ENCODE measurements at places on chromosomes 5 and 9. TPM values are rescaled to one million over a fixed set of nuclear protein-coding genes. Genes with fewer than 3 reads are reported as not detected.
A peak's percentile ranks its signal among the peaks of the same experiment; 100 is the strongest.

- no peak for DNase-seq
Measured at GRCh38 chr5:15254607-15255006, 245.4 kb upstream of the FBXL7 start.

- no peak for DNase-seq
Measured at GRCh38 chr5:99349787-99350186, 421.0 kb upstream of the CHD1 start.

DNA sequence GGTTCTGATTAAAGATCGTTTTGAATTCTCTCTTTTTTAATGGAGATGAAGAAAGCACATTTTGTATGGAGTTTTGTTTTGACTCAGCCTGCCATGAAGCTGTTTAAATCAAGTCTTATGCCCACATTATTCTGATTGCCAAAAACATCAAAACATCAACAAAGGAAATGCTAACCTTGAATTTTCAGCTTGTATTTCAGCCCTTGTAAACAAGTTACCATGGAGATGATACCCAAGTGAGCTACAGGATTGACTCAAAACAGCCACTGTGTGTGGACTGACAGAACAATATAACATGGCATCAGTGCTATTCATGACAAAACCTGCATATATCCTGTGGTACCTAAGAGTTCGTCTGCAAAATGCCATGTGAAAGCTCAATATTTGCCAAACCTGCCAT lies 1581.0 kb downstream of the MAT2B start:
- DNase-seq = no peak

The NRARP gene
- total RNA-seq = 21.5 TPM

The BARHL1 gene
- not detected for total RNA-seq

The DDX31 gene
- 17.4 TPM for total RNA-seq

- DNase-seq = no peak
Measured at GRCh38 chr5:61018062-61018461, 73.1 kb downstream of the NDUFAF2 start.

DNA sequence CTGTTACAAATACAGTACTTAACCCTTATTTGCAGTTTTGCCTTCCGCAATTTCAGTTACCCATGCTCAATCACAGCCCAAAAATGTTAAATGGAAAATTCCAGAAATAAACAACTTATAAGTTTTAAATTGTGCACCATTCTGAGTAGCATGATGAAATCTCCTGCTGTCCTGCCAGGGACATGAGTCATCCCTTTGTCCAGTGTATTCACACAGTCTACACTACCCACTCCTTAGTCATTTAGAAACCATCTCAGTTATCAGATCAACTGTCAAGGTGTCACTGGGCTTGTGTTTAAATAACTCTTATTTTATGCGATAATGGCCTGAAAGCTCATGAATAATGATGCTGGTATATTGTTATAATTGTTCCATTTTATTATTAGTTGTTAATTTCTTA lies 95.8 kb downstream of the PLCXD3 start:
- DNase-seq = no peak

- DNase-seq = peak; percentile 43
Measured at GRCh38 chr9:133946840-133947486, 45.2 kb downstream of the VAV2 start.

- DNase-seq = no peak
Measured at GRCh38 chr5:8320244-8320643, 451.3 kb downstream of the MTRR start.

GRCh38 chr5:103224118-103224893 lies 34.3 kb upstream of the MACIR start:
- no peak for DNase-seq

DNA sequence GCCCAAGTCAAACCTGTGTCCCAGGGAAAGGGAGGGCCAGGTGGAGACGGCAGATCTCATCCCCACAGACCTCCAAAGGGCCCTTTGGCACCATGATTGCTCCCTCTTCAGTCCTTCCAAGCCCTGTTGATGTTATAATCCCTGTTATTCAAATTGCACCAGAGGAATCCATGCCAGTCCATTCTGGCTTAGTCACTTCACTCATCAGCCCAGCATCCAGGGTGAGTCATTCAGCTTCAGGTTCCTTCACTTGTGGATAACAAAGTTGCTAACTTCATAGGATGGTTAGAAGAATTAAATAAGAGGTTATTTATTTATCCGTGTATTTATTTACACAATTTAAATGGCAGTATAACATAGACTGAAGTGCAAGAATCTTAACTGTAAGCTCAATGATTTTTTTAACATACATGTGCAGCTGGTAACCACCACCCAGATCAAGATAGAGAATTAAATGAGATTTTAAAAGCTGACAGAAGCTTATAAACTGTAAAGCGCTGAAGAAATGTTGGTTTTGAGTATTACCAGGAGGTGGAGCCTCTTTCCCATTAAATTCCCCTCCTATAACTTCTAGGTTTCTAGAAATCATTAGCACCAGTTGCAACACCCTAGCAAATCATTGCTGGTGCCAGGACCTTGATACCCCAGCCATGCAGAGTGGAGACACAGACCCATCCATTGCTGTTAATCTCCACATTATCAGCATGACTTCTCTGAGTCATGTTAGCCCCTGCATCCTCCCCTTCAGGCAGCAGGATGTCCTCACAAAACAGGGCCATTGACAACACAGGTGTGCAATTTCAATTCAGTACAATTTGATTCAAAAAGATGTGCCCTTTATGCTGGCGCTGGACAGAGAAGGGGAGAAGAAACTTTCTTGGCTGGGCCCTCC lies 77.4 kb downstream of the SEC61B start:
- DNase-seq = no peak

DNA sequence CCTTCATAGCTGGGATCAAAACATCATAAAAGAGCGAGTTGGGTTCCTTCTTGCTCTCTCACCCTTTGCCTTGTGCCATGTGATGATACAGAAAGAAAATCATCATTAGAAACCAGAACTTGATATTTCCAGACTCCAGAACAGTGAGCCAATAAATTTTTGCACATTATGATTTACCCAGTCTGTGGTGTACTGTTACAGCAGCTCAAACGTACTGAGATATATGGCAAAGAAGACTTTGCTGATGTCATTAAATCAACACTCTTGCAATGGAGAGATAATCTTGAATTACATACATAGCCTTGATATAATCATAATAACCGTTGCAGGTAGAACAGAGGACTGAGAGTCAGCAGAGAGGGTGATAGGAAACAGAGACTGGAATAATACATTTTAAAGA lies 1271.6 kb downstream of the CDH12 start:
- no peak for DNase-seq

The PLPPR1 gene
- total RNA-seq = 5.0 TPM

DNA sequence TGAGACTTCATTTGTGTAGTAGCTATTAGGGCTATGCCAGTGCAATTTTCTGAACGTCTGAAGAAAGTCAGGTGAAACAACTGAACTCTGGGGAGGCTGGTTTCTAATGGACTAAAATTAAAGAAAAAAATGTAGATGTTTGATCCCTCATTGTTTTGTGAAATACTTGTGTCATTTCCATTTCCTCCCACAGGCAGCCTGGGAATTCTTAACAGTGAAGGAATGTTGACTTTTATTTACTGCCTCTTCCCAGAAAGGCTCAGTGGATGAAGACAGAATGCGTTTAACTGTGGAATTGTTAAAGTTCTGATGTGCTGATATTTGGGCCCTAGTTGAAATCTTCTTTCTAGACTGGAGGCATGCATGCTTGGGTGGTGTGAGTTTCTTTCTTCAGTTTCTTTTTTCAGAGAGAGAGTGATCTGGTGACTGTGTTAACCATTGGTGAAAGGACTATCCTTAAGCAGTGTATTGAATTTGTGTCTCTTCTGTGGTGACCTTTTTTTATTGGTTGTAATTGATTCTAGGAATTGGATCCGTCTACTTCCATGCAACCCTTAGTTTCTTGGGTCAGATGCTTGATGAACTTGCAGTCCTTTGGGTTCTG lies 15.5 kb downstream of the ACER2 start:
- DNase-seq = no peak

DNA sequence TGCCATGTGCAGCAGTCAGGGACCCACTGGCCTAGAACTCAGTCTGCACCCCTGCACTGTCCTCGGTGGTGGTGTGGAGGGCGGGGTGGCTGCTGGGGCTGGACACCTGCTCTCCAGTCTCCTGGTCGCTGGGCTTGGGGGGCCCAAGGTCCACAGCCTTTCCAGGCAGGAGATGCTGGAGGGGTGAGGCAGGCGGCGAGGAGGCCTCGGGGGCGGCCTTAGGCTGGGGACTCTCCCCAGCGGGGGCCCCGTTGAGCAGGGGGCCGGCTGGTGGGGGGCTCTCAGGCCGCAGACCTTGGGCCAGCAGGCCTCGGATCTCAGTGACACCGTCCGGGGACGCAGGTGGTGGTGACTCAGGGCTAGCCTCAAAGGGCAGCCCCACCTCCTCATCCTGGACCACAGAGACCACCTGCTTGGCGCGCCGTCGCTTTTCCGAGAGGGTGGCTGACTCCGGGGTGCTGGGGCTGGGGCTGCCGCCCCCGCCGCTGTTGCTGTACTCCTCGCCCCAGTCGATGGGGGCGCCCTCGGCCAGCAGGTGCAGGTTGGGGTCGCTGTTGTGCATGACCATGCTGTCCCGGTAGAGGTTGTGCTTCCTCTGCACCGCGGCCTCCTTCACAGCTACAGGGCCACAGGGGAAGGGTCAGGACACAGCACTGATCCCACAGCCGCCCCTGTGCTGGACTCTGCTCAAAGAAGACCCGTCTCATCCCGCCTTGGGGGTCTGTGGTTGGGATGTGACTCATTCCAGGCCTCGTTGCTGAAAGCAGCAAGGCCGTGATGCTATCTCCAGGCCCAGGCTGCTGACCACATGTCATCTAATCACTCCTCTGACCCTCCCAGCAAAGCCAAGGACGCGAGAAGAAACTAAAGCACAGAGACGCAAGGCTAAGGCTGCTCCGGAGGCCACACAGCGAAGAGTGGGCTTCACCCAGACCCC lies 55.8 kb downstream of the LRSAM1 start:
- peak; percentile 63 for DNase-seq

DNA sequence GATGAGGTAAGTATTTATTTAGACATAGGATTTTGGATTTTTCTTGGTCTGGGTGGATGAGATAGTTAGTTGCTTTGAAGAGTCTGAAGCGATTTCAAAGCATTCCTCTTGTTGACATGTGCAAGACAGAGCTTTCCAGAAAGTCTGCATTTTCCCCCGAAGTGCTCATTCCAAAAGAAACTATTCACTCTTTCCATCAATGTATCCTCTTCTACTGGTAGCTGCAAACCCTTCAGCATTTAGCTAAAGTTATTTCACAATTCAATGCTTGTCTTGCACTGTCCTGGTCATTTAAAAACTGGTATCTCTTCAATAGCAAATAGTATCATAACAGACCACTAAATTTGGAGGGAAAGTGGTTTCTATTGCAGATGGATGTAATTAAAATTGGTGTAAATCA lies 13.0 kb downstream of the NREP start:
- DNase-seq = no peak

DNA sequence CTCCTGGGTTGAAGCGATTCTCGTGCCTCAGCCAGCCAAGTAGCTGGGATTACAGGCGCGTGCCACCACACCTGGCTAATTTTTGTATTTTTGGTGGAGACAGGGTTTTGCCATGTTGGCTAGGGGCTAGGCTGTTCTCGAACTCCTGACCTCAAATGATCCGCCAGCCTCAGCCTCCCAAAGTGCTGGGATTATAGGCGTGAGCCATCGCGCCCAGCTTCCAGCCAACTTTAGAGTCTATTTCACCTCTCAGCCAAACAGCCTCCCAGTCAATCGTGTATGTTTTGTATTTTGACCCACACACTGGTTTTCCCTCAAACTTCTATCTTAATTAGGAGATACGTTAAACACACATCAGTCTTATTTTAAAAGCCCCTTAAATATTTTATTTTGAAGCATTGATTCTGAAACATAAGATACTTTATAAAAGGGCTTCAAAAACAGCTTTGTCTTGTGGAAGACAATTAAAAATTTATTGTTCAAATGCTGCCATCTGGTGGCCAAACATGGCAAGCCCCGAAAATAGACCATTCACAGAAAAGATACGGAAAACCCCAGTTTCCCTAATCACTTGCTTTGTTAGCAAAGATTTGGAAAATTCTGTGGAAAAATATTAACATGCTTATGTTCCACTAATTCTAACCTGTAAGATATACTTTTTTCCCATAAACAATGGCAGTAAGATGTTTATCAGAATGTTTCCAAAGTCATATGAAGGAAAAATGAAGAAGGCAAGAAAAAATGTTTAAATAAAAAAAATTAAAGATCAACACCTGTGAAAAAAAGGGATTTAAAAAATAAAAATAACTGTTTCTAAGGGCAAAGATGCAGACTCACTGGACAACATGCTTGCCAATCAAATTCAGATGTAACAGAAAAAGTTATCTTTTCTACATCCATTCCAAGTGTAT lies 33.1 kb downstream of the APTX start:
- no peak for DNase-seq

DNA sequence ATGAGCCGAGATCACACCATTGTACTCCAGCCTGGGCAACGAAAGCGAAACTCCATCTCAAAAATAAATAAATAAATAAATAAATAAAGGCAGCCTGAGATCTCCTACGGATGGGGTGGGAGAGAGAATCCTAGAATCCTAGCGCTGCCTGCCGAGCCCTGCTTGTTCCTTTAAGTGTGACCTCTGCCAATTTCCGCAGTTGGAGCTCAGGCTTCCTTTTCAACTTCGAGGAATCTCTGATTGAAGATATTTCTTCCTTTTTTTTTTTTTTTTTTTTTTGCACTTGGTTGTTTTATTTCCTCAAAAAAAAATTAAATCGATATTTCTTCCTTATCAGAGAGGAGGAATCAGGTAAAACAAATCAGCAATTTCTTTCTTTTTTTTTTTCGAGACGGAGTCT lies 27.3 kb upstream of the MATR3 start:
- no peak for DNase-seq

DNA sequence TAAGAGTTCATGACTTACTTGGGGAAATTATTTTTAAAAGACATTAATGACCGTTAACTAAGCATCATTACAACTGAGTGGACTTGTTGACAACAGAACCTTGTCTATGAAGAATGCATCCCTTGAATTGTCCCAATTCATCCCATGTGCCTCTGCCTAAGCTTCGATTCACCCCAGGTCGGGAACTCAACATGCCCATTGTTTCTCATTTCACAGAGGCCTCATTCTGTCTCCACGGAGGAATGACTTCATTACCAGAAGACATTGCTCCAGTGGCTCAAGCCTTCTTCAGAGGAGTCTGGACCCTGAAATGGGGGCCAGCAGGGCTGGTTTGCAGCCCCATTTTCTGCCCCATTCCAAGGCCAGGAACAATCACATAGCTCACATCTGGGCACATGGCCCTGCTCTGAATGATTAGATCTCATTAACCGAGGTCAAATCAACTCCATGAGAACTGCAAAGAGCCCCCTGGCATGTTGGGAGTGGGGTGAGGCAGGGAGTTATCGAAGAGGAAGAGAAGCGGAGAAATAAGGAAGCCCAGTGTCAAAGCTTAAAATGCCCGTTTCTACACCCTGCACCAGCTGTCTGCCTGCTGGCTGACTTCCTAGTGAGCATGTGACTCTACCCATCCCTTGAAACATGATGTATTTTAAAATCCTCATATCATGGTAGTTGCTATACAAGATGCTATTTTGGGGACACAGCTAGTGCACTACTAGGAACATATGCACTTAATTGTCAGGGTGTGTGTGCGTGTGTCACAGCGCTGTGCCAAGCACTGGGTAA lies 137.3 kb downstream of the LHFPL2 start:
- no peak for DNase-seq

- no peak for DNase-seq
Measured at GRCh38 chr5:123285122-123286023, 137.8 kb downstream of the CEP120 start.

GRCh38 chr5:1503241-1504068 lies 20.3 kb downstream of the LPCAT1 start:
- peak; percentile 83 for DNase-seq

The PCDHA1 gene
- total RNA-seq = not detected

GRCh38 chr5:163563112-163563511 lies 57.7 kb downstream of the MAT2B start:
- DNase-seq = no peak

The DBH gene
- not detected for total RNA-seq

Measured in upper lobe of right lung (tissue), 1 donor.